ENCODE measurements at places on chromosomes 7 and 10.

GRCh38 chr7:6460303-6460702, 12.5 kb upstream of the DAGLB start:
- DNase-seq: no peak

GRCh38 chr7:157434231-157434630, 97.4 kb downstream of the DNAJB6 start:
- no peak for DNase-seq

DNA sequence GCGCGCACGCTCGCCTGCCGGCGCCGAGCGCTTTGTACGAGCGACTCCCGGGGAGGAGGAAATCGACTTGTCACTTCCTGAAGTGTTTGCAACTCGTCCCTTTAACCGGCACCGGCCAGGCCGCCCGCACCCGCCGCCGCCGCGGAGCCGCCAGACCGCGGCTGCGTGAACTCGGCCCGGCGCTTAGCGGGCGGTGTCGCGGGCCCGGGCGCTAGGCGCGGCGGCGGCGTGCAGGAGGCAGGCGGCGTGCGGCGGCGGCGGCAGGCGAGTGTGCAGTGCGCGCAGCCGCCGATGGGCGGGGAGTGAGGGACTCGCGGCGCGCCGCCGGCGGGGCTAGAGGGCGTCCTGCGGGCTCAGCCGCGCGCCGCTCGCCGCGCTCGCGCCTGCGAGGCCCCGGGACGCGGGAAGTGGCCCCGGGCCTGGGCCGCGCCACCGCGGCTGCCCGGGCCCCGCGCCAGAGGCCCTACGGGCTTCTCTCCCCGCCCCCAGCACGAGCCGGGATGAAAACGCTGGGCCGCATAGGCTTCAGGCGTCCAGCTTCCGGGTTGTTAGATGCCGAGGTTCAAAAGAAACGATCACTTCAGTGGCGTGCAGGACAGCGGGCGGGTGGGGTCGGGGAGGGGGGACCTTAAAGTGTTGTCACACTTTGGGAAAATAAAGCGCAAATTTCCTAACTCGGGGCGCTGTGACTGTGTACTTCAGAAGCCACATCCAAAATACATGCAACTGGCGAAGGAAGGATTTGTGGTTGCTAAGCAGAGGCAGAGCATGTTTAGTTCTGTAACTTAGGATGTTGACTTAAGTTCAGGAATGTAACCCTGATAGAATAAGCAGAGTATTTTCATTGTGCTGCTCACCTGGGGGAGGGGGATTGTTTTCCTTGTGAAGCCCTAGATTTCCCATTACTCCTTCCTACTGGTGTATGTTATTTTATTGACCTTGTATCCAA, at the start of gene FAM53B:
Gene FAM53B, minus strand, starts transcription at position 277 of the 949 bp plus-strand sequence. CDS start 37,665 bp downstream, outside the sequence.
- DNase-seq: peak; percentile 62

DNA sequence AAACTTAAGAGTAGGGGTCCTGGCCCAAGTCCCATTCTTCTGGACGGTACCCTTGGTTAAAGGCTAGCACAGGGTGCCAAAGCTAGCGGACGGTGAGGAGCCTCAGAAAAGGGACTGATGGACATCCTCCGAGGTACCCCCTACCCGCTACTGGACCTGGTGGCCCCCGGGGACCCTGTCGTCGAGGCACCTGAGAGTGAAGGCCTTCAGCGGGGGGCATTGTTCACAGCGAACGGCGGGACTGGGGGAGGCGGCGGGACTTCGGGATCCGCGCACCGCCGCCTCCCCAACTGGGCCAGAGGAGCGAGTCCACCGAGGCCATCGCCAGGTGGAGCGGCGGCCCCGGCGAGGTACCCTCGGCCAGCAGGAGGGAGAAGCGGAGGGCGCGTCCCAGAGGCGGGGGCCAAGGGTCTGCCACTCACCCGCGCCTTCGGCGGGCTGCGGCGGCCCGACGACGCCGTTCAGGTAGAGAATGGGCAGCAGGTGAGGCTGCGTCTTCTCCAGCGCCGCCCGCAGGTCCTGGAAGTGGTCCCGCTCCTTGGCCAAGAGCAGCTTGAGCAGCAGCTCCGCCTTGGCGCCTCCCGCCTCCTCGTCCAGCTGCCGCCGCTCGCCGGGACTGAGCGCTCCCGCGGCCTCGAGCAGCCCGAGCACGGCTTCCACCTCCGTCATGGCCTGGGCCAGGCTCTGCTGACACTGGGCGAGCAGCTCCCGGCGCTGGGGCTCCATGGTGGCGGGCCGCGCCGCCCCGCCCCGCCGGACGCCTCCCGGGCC, 575 bp downstream of the DLG5 start:
- DNase-seq: no peak

DNA sequence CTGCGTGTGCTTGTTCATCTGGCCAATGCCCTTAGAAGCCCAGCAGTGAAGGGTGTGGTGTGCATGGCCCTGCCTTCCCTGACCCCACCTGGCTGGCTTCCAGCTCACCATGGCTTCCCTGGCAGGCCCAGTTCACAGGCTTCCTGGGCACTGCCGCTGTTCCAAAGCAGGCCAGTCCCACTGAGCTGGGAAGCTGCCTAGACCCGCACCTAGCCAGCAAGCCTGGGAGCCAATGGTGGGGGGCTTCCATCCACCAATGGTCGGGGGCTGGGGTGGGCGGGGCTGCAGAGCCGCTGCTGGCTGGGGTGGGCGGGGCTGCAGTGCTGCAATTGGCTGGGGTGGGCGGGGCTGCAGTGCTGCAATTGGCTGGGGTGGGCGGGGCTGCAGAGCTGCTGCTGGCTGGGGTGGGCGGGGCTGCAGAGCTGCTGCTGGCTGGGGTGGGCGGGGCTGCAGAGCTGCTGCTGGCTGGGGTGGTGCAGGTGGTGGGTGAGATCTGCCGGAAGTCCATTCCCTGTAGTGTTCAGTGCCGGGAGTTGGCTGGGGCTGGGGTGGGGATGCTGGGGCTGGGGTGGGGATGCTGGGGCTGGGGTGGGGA, 12.4 kb downstream of the CALY start:
- no peak for DNase-seq

DNA sequence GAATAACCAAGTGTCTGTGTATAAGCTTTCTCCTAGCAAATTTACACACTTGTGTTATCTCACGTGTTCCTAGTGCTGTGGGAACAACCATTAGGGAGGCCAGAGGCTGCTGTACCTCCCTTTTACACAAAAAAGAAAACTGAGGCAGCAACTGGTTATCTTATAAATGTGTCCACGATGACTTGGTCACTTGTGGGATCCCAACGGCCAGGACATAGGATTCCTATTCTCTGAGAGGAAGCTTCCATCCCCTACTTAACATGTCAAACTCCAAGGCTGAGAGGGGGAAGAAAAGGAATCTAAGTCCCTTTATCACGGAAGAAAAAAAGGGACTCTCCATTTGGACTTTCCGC, 484 bp downstream of the ZNF438 start:
- no peak for DNase-seq

- no peak for DNase-seq
Observed at GRCh38 chr7:141356161-141356560, 195.0 kb upstream of the AGK start.

GRCh38 chr7:24566274-24566673, 7.0 kb upstream of the PALS2 start:
- DNase-seq: no peak

GRCh38 chr7:101877882-101878591, 60.6 kb downstream of the CUX1 start:
- DNase-seq: no peak

GRCh38 chr7:46283852-46284251, 362.8 kb upstream of the IGFBP3 start:
- DNase-seq: no peak

DNA sequence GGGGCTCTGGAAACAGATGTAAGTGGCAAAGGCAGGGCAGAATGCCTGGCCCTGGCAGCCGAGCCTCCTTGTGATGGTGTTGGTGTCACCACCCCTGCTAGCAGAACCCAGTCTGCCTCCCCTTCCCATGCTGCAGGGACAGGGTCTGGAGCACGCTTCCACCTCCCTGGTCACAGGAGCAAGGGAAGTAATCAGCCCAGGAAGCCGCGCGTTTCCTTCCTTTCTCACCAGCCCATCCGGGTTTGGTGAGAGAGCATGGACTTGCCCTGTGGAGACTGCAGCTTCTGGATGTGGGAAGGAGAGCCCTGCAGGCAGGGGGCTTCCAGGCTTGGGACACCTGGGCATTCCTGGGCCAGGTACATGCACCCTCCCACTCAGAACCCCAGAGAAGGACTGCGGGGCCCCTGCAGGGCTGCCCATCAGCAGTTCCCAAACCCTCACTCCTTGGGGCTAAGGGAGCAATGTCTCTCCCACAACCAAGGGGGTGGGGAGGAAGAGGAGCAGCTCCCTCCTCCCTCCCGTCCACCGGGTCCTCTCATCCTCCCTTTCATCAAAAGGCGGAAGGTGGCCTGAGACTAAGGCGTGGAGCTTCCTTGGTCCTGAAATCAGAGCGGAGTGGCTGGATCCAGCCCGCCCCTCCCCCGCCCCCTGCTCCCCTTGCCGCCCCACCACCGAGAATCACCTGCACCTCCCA, 1.8 kb downstream of the MMRN2 start:
- DNase-seq: no peak

All from central memory CD8-positive, alpha-beta T cell (primary cell).